CD8-positive, alpha-beta memory T cell (primary cell): ENCODE measurements at places on chromosomes 11 and 22.

- no peak for DNase-seq
Observed at GRCh38 chr11:102611291-102611690, 13.8 kb downstream of the MMP20 start.

DNA sequence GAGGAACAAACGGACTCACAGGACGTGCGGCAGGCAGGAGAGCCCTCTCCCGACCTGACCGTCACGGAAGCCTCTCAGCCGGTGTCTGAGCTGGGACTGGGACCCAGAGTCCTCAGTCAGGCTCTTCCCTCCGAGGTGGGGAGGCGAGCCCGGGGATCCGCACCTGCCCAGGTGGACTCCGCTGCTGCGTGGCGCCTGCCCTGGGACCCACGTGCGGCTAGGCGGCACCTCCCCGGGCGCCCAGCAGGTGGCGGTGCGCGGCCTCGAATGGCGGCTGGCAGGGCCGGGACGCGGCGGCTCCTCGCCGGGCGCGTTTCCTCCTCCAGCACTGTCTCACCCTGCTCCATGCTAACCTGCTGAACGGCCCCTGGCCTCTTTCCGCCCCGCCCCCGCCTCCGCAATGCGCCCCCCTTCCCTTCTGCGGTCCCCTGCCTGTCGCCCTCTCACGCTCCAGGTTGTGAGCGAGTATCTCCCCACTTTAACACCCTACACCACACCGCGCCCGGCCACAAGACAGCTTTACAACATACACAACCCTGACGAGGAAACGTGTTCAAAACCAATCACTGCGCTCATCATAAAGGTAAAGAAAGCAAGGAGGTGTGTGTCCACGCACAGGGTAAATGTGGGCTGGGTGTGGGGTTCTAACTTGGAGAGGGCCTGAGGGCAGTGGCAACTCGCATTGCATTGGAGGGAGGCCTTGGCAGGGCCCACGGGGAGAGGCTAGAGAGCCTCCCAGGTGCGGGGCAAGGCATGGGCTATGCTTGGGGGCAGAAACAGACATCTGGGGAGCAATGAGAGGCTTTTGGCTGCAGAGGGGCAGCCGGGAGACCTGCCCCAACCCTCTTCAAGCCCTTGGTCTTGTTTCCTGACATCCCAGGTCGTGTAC, 25.9 kb upstream of the ATXN10 start:
- DNase-seq, result peak; percentile 68

DNA sequence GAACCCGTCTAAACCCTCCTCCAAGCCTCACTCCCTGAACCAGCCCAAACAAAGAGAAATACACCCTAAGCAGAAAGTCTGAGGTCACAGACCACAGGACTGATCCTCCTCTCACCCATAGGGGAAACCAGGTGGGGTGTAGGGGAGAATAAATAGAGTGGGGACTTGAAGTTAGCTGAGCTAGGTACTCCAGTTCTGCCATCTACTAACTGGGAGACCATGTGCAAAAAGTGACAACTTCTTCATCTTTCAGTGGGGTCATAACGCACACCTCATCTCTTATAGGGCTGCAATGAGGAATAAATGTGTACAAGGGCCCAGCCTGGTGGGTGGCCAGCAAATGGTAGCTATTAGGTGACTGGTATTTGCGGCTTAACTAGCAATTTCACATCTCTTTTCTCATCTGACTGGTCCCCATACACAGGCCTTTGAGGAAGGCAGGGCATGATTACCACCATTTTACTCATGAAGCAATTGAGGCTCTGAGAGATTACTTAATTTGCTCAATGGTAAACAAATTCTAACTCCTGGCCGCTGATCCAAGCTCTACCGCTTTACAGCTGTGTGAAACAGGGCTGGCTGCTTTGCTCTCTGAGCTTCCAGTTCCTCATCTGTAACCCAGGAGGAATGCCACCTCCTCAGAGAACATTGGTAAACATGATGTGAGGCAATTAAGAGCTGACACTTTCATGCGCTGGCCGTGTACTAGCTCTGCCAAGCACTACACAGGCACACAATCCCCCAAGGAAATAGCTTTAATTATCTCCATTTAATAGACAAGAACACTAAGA, 16.6 kb downstream of the TBC1D10A start:
- DNase-seq, result peak; percentile 74

DNA sequence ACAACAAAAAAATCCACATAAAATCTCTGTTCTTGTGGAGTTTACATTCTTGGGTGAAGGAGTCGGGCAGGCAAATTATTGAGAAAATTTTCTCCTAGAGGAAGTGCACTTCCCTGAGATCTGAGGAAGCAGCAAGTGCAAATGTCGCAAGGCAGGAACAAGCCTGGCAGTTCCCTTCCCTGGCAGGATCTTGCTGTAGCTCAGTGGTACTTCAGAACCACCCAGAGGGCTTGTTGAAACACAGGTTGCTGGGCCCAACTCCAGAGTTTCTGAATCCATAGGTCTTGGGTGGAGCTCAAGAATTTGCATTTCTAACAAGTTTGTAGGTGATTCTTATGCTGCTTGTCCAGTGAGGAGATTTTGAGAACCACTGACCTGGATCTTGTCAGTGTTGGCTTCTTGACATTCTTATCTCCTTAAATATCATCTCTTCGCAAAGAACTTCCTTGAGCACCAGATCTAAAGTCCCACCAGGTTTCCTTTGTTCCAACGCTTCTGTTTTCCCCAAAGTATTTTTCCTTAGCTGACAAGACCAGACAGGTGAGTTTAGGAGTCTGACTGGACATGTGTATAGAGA, 9.6 kb downstream of the QSER1 start:
- no peak for DNase-seq

- no peak for DNase-seq
Observed at GRCh38 chr22:34587357-34588356, 478.3 kb upstream of the ISX start.

DNA sequence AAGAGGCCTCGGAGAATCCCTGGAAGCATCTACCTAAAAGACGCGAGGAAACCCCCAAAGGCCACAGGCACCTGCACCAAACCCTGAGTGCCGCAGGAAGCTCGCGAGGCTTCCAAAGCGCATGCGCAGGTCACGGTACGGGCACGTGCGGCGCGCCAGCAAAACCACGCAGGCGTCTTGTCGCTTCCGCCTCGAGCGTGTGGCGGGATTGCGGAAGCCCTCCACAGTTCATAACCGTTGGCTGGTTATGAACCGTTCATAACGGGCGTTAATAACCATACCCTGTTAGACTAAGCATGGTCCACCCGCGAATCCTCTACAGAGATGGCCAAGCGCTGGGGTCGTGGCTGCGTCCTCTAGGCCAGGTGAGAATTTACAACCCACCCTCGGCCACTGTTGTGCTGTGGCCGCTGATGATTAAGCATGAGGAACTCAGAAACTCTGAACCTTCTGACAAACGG, 46.4 kb downstream of the MORC2 start:
- DNase-seq, result peak; percentile 79

DNA sequence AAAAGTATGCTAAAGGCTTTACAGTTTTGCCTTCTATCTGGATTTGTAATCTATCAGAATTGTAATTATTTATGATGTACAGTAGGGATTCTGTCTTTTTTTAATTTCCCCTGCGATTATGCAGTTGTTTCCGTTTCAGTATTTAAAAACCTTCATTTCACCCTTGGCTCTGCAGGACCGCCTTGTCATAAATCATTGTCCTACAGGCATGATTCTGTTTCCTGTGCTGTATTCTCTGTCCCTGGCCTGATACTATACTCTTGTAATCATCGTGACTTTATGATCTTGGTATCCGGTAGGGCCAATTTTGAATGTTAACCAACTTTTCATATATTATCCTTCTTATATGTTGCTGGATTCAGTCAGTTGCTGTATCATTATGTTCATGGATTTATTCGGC, 151.7 kb downstream of the ATXN10 start:
- no peak for DNase-seq

- no peak for DNase-seq
Observed at GRCh38 chr11:13889552-13890249, 72.8 kb upstream of the SPON1 start.

GRCh38 chr11:122749005-122749687, 89.2 kb upstream of the CRTAM start:
- DNase-seq, result no peak

- DNase-seq, result no peak
Observed at GRCh38 chr11:57359896-57360690, 20.9 kb downstream of the PRG3 start.

- DNase-seq, result no peak
Observed at GRCh38 chr11:33490842-33491370, 209.7 kb downstream of the C11orf91 start.

DNA sequence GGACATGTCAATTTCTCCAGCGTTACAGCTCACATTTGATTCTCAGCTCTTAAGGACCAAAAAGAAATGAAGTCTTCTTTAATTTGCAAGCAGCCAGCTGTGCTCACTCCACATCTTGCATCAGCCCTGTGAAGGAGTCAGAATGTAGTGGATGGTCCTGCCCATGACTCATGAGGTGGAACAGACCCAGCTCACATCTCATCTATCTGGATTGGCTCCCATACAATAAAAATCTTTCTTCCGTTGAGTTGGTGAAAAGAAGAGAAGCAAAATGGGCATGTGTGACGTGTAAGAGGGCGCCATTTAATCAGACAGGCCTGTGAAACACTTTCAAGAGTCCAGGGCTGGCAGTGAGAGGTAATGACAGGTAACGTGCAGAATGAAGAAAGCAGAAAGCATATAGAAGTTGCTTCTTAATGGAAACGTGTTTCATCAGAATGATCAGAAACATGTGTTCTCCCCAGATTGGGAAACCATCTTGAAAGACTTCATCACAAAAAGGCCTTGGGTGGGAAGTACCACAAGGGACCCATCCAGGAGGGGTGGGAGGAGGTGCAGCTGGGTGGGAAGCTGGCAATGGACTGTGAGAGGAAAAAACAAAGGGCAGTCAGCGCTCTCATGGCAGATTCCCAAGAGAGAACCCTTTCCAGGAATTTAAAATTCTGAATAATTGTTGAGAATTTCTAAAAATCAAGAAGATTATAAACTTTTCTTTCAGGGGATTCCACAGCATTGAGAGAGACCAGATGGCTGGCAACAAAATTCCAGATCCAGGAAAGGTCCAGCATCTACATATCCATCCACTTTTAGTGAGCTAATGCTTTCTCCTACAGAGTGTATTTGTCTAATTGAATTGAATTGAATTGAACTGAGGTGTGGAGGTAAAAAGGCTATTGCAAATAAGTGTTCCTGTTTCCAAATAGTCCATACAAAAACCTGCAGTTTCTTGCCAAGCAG, 57.0 kb downstream of the ETS1 start:
- DNase-seq, result no peak

- no peak for DNase-seq
Observed at GRCh38 chr22:22882033-22882717, 5.4 kb upstream of the IGLL5 start.

- no peak for DNase-seq
Observed at GRCh38 chr11:30049214-30049613, 32.4 kb upstream of the KCNA4 start.

DNA sequence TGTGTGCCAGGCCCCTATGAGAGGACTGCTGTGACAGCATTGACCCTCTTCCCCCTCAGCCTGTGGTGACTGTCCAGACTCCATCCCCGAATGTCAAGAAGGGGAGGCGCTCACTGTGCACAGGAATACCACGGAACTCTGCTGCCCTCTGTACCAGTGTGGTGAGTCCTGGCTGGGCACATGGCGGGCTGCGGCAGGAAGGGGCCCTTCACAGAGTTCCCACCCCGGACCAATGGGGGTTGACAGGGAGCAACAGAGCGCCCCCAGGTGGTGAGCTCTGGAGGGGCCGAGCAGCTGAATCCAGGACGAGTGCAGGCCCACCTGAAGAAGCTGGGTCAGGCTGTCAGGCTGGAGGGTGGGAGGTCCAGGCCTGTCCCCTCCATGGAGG, 83.8 kb upstream of the MYOD1 start:
- DNase-seq, result no peak

GRCh38 chr11:2975594-2975993, 16.5 kb downstream of the NAP1L4 start:
- peak; percentile 43 for DNase-seq

DNA sequence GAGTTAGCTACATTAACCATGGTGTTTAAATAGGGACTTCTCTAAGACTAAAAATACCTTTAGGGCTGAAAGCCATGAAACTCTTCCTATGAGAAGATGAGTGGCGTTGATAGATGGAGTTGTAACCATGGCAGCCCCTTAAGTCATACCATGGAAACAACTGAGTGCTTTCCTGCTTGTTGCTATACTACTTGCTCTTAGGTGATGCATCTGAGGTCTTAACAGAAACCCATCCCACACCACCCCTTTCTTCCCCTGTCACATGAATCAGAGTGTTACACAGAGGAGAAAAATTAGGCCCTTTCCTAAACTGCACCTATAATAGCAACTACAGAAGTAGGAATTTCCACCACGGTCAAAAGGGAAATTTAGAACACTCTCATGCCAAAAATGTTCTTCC, 64.3 kb upstream of the ZC3H12C start:
- no peak for DNase-seq

DNA sequence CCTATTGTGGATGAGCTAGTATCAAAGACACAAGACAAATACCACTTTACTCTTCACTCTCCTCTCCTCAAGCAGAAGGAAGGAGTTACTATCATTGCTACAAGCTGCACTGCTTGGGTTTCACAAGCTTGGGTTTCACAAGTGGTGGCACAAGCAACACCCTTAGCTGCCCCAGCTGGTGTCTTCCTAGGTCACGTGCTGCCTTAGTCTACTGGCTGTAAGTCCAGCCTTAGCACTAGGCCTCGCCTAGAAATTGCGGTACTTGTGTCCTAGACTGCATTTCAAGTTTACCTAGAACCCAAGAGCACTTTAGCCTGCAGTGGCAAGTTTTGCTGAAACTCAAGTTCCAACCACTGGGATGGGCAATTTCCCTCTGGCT, 86.6 kb downstream of the EHF start:
- no peak for DNase-seq

GRCh38 chr11:114275280-114275679, 20.9 kb upstream of the NNMT start:
- DNase-seq, result no peak

- no peak for DNase-seq
Observed at GRCh38 chr22:28734393-28734792, 7.2 kb downstream of the CHEK2 start.

- no peak for DNase-seq
Observed at GRCh38 chr22:20786536-20786979, 12.6 kb downstream of the SERPIND1 start.

GRCh38 chr22:39405346-39406085, 5.9 kb downstream of the TAB1 start:
- no peak for DNase-seq

- no peak for DNase-seq
Observed at GRCh38 chr11:65492637-65493366, 6.0 kb upstream of the MALAT1 start.
